Mammary epithelial cell (primary cell): ENCODE measurements at places on chromosomes 4 and X. TPM values are rescaled to one million over a fixed set of nuclear protein-coding genes. Genes with fewer than 3 reads are reported as not detected.
A peak's percentile ranks its signal among the peaks of the same experiment; 100 is the strongest.

CLTRN gene
- 1.4 TPM for polyA plus RNA-seq

UCHL1 gene
- polyA plus RNA-seq = 20.2 TPM

DDIT4L gene
- 0.02 TPM for polyA plus RNA-seq

HGFAC gene
- not detected for polyA plus RNA-seq

GPR34 gene
- not detected for polyA plus RNA-seq

QRFPR gene
- 11.9 TPM for polyA plus RNA-seq

ADGRL3 gene
- 0.10 TPM for polyA plus RNA-seq

C4orf50 gene
- polyA plus RNA-seq = not detected

GPRASP2 gene
- polyA plus RNA-seq = 4.4 TPM

PLAC1 gene
- polyA plus RNA-seq = 1.0 TPM

TGIF2LX gene
- polyA plus RNA-seq = not detected

ENPP6 gene
- 0.01 TPM for polyA plus RNA-seq

CHST7 gene
- 3.0 TPM for polyA plus RNA-seq

ZMAT1 gene
- polyA plus RNA-seq = not detected

RAB41 gene
- not detected for polyA plus RNA-seq

IL2RG gene
- not detected for polyA plus RNA-seq

SMARCA1 gene
- polyA plus RNA-seq = 13.0 TPM

FAM133A gene
- not detected for polyA plus RNA-seq

GRCh38 chr4:140047017-140047640, 106.9 kb downstream of the MAML3 start:
- DNase-seq = no peak

DNA sequence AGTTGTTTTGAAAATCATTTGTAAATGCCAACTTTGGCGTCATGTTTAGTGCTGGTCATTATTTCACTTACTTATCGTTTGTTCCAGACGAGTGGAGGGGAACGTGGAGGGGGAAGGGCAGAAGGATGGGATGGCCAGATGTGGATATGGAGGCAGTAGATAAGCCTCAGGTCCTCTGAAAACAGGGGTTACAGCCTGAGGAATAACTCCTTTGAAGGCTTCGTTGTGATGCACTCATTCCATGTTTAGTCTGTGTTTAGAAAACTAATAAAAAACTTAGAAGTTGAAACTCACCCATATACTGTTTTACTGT, 1.1 kb downstream of the MOB1B start:
- DNase-seq = peak; percentile 5

DNA sequence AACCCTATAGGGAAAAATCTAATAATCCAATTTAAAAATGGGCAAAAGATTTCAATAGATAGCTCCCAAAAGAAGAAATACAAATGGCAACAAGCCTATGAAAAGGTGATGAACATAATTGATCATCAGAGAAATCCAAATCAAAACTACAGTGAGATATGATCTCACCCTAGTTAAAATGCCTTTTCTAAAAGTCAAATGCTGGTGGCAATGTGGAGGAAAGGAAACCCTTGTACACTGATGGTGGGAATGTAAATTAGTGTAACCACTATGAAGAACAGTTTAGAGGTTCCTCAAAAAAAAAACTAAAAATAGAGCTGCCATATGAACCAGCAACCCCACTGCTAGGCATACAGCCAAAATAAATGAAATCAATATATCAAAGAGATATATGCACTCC, 44.5 kb downstream of the STPG2 start:
- DNase-seq = no peak

GRCh38 chrX:78754917-78755316, 7.4 kb downstream of the LPAR4 start:
- no peak for DNase-seq

- DNase-seq = no peak
These were observed 176.3 kb upstream of the PITX2 start for GRCh38 chr4:110799211-110799610.

- peak; percentile 17 for DNase-seq
These were observed 71.8 kb upstream of the NR3C2 start for GRCh38 chr4:148514041-148514440.

- no peak for DNase-seq
These were observed 59.5 kb upstream of the TADA2B start for GRCh38 chr4:6983544-6984142.

GRCh38 chrX:63869506-63869905, 84.5 kb upstream of the ARHGEF9 start:
- no peak for DNase-seq

- DNase-seq = no peak
These were observed 148.0 kb downstream of the RAPGEF2 start for GRCh38 chr4:159250751-159251325.
